ENCODE measurements at places on chromosomes 7 and 10.

- DNase-seq = peak; percentile 92
Observed at GRCh38 chr10:30840395-30841050, 191.1 kb downstream of the ZNF438 start.

GRCh38 chr7:75813084-75813483 is 522 bp downstream of the CCL24 start:
- no peak for DNase-seq

DNA sequence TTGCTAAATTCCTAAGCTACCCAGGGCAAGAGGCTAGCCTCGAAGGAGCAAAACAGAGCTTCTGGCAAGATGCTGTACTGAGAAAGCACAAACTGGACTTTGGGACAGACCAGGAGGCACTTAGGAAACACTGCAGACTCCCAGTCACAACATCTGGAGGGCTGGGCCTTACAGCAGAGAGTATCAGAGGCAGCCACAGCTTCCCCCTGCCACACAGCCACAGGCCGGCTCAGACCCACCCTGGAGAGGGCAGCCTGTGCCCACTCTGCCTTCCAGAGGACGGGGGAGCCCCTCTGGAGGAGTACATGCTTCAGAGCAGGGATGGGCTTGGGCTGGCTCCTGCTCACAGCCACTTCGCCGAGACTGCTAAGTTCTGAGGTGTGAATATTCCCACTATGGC is 17.4 kb downstream of the ESYT2 start:
- no peak for DNase-seq

DNA sequence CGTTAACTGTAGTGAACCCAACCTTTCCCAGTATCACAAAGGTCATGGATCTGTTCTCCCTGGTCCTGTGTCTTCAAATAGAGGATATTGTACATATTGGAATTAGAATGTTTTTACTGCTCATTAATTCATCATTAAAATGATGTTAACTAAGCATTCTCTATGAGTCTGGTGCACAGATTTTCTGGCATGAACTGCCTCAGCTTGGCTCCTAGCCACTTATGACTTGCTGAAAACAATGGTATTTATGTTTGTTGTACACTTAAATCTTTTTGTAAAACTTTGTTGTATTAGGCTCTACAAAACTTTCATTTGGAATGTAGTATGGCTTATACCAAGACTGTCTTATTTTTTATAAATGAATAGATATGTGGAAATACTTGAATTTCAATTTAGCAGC is 329.4 kb downstream of the TFEC start:
- DNase-seq = no peak

DNA sequence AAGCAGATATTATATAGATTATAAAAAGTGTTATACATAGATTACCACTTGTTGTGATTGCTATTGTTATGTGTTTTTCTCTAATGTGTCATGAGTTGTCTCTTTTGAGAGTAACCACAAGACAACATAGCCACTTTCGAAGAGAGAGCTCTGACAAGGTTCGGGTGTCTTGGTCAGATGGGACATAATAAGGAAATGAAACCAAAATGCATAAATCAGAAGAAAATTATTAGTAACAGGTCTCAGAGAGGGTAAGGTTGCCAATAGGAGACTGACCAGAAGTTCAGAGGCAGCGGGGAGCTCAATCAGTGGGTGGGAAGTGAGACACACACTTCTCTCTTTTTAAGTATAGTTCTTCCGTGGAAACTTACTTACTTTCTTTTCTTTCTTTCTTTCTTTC is 639.2 kb upstream of the POT1 start:
- DNase-seq = no peak

DNA sequence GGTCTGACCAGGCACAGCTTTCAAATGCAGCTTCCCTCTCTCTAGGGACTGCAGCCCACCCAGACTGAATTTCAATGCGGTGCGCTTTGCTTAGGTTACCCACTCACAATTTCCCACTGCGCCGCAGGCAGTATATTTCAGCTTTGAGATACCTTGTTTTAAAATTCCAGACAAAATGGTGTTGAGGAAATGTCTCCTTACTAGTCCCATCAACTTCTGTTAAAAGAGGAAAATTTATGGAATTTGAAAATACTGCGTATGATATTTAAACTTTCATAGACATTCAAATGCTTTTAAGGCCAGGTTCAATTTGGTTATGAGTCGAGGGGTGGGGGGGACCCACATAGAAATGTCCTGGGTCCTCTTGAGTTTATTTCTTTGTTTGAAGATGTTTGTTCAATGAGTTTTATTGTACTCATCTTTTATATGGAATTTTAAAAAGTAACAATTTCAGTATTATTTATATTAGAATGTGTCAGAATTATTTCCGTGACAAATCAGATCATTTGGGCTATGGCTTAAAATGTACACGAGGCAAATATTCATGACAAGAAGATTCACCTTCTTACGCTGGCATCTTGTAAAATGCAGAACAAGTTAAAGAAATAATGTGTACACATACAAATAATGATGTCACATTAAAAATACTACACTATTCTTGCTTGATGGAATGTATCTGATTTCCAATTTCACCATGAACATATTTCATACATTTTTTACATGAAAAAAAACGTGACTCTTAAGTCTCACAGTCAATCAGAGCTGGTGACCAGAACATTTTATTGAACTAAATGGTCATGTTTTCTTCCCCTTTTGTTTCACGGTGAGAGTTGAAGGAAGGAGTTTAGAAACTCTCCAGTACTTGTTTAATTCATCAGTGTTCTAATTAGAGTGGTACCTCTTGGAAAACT is 1.3 kb downstream of the IKZF1 start:
- no peak for DNase-seq

- DNase-seq = peak; percentile 54
Observed at GRCh38 chr7:94323844-94324243, 70.9 kb upstream of the COL1A2 start.

DNA sequence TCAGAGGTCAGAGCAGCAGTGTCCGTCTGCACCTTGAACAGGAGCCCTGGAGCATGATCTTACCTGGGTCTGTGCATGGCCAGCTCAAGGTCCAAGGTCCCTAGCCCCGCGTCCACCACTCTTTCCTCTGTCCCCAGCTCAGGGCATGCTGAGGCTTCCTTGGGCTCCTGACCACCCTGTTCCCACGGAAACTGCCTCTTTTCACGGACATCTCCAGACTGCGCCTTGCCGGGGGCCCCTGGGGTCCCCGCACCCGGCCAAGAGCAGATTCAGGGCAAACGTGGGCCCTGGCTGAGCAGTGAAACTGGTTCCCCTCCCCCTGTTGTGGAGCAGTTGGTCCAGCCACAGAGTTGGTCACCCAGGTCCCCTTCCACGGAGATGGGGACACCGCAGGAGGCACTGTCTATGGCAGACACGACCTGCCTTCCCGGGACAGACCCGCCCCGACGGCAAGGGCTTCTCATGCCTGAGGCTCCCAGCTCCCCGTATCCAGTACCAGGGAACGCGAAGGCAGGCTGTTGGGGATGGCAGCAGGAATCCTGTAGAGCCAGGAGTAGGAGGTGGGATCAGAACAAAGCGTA is 217.4 kb upstream of the PPP2R2D start:
- peak; percentile 1 for DNase-seq

- no peak for DNase-seq
Observed at GRCh38 chr7:85239109-85239508, 52.3 kb upstream of the SEMA3D start.

DNA sequence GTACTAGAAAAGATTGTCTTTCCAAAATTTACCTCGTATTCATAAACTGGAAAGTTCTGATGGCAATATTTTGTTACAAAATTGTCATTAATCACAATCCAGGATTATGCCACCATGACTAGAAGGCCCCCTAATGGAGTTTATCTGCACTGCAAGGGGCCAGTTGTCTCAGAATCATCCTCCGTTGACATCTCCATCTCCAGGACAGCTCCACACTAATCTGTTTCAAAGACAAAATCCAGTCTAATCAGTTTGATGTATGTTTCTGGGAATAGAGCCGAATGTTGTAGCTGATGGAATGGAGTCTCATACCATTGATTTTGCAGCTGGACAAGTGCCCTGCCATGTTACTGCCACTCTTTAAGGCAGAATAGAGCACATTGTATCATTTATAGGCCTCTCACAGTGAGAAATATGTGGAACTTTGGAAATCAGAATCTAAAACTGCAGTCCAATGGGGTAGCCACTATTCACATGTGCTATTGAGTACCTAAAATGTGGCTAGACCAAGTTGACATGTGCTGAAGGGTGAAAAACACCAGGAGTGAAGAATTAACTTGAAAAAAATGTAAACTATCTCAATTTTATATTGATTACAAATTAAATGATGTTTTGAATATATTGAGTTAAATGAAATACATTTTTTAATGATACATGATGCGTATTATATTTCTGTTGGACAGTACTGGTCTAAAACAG is 38.3 kb upstream of the TOMM7 start:
- DNase-seq = no peak

DNA sequence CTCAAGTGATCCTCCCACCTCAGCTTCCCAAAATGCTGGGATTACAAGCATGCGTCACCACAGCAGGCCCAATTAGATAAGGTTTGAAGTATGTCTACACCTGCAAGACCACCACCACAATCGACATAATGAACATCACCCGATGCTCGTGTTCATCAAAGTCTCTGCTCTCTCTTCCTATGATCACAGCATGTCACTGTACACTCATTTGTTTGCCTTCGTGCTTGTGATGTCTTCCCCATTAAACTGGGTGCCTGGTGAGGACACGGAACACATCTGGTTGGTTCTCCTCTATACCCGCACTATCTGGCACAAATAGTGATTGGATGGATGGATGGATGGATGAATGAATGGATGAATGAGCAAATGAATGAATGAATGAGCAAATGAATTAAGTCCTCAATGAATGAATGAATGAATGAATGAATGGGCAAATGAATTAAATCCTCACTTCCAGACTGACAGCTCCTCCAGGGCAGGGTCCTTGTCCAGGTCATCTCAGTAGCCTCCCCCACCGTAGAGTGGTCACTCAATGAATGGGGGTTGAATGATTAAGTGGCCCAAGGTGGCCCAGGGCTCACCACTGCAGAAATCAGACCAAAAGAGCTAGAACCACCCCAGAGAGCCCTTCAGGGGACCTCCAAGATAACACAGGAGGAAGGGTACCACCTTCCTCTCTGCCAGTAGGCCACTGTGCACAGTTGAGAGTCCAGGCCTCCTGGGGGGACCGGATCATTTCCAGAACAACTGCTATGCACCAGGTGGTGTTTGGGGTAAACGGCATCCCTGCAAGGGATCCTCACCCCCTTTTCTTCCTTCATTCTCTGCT is 101.9 kb upstream of the TNRC18 start:
- peak; percentile 47 for DNase-seq

DNA sequence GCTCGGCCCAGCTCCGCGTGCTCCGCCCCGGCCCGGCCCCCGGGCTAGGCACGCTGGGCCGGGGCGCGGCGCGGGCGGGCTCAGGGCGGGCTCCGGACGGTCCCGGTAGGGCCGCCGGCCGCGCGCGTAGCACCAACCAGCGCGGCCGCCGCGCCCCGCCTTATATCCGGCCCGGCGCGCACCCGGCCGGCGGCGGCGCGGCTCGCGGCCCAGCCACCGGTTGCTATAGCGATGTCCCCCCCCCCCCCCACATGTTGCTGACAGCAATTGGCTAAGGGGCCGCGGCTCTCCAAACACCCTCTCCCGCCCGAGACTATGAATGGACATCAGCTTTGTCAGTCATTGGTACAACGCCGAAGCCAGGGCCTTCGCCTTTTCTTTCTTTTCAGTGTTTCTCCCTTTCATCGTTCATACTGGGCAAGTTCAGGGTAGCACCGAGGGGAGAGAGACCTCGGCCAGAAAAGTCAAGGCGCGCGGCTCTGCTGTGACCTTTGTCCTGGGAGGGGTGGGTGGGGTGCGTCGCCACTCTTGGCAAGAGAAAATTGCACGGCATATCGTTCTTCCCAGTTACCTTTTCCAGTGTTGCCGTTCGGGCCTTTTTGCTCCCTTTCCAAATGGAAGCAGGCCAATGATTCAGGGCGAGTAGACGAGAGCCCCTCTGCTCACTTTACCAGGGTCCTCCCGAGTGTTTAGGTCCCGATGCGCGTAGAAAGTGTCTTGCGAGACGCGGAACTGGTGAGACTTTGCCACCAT is 354.2 kb downstream of the DNAJB6 start:
- peak; percentile 87 for DNase-seq

- no peak for DNase-seq
Observed at GRCh38 chr7:23898619-23899018, 188.6 kb downstream of the STK31 start.

- peak; percentile 47 for DNase-seq
Observed at GRCh38 chr10:63631991-63632390, 110.8 kb downstream of the REEP3 start.

DNA sequence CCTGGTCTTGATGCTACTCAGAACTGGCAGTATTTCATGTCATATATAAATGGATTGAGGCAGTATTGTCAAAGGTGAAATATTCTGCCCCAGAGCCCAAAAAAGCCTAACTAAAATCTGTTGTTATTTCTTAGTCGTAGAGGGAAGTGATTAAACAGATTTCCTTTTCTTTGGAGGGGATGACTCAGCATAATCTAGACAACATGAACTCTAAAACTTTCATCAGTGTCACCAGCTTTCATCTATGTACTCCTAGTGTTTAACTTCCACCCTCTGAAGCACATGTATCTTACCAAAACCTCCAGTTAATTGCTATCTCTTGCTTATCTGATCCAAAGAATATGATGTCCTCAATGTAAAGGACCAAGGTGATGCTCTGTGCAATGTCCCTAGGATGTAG is 97.1 kb upstream of the ARID5B start:
- no peak for DNase-seq

DNA sequence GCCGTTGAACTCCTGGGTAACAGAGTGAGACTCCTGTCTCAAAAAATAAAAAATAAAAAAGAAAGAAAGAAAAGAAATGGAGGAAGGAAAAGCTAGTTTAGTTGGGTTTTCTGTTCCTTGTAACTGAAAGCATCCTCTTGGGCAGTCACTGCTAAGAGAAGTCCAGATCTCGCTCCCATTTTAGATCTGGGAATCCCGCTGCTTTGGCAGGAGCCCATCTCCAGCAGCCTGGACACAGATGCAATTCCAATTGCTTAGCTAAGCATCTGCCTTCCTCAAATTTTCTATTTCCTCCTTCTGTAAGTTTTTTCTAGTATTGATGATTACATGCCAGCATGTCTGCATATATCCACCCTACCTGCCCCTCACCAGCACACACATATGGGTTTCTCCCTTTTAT is 54.1 kb downstream of the DENND2A start:
- DNase-seq = peak; percentile 77

DNA sequence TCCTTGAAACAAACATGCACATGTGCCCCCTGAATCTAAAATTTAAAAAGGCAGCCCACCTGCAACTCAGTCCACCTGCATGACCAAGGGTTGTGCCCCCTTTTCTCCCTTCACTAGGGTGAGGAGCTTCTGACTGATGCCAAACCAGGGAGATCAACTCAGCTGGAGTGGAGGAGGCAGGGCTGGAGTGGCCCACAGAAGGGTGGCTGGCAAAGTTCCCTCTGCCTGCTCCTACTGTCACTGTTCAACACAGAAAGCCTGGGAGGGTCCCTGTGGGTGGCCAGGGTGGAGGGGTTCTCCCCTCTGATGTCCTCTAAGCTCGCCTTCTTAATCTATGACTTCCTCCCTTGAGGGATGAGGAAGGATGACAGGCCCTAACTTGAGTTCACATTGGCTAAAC is 55.7 kb upstream of the ANTXRL start:
- no peak for DNase-seq
